Renal pelvis (tissue), 12 donors: ENCODE measurements at places on chromosomes 3 and 15. TPM values are rescaled to one million over a fixed set of nuclear protein-coding genes. Genes with fewer than 3 reads are reported as not detected.

CSTA gene
- 0.85 TPM for polyA plus RNA-seq

DNA sequence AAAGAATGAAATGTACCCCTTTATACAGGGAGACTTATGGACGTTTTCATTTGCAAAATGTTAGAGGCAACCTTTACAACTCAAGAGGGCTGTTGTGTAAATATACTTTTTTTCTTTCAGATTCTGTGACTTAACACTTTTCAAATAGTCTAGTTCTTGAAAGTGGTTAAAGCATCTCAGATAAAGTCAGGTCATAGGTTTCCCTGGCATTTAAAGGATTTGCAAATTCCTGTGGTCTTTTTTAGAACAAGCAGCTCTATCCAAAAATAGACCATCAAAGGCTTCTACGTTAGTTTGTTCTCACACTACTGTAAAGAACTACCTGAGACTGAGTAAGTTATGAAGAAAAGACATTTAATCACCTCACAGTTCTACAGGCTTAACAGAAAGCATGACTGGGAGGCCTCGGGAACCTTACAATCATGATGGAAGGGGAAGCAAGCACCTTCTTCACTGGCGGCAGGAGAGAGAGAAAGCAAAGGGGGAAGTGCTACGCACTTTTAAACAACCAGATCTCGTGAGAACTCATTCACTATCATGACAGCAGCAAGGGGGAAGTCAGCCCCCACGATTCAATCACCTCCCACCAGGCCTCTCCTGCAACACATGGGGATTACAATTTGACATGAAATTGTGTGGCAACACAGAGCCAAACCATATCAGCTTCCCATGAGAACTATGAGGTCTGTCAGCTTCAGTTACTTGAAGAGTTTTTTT, 23.3 kb upstream of the GABRR3 start:
- DNase-seq = no peak

CPA3 gene
- polyA plus RNA-seq = 0.42 TPM

CADPS gene
- polyA plus RNA-seq = 2.2 TPM

GOLGA8J gene
- 1.8 TPM for polyA plus RNA-seq

- DNase-seq = peak; percentile 15
These were observed 41.9 kb upstream of the SLC6A1 start for GRCh38 chr3:10950476-10951294.

- DNase-seq = no peak
These were observed 77.6 kb upstream of the PROK2 start for GRCh38 chr3:71862371-71863140.

- DNase-seq = no peak
These were observed 48.8 kb downstream of the UACA start for GRCh38 chr15:70714565-70714964.

C3orf33 gene
- 12.9 TPM for polyA plus RNA-seq
